ENCODE measurements at places on chromosomes 5 and 9.
A peak's percentile ranks its signal among the peaks of the same experiment; 100 is the strongest.

GRCh38 chr5:172939071-172939470 is 20.2 kb upstream of the RPL26L1 start:
- peak; percentile 38 for DNase-seq

DNA sequence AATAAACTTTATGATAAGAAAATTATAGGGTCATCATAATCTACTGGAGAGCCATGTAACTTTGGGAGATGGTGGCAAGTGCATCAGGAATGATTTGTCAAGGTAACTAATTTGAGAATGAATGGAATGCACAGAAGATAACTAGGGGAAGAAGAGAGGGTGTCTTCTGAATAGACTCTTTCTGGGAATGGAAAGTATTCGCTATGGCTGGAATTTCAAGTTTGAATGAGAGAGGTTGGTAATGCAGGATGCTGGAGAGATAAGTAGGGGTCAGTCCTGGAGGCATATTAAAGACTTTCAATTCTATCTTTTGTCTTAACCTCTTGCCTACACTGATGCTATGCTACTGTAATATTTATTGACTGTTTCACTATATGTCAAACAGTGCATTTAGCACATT is 714.2 kb downstream of the CETN3 start:
- DNase-seq: no peak

DNA sequence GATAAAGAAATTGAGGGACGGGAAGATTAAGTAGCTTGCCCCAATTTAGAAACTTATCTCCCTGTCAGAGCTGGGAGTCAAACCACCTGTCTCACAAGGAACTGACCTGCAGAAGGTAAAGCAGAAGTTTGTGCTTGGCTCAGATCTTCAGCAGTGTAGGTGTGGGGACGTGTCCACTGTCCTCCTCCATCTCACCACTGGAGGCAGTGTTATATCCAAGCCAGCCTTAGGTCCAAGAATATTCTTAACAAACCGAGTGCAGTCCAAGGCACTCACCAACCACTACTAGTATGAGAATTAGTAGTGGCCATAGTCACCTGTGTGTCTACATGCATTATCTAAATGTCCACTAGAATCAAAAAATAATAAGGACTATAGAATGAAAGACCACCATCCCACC is 86.3 kb upstream of the IRX1 start:
- DNase-seq: no peak

- no peak for DNase-seq
Measured at GRCh38 chr5:34685485-34686165, 29.5 kb downstream of the RAI14 start.

- no peak for DNase-seq
Measured at GRCh38 chr5:15300141-15300540, 199.8 kb upstream of the FBXL7 start.

DNA sequence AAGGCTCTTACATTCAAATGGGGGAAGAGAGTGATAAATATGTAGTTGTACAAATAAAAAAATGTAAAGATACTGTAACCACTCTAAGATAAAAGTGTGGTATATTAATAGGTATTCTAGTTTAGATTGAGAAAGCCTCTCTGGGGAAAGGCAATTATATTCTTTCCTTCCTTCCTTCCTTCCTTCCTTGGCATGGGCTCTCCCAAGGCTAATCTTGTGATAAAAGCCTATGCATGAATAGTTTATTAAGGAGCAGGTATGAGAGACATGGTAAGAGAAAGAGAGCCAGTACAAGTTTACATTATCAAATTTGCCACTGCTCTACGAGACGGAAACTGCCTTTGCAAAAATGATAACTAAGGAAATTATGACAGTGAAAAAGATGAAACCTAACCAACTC is 588.8 kb downstream of the PRELID2 start:
- DNase-seq: no peak

GRCh38 chr5:604391-604831 is 7.7 kb upstream of the CEP72 start:
- DNase-seq: no peak

DNA sequence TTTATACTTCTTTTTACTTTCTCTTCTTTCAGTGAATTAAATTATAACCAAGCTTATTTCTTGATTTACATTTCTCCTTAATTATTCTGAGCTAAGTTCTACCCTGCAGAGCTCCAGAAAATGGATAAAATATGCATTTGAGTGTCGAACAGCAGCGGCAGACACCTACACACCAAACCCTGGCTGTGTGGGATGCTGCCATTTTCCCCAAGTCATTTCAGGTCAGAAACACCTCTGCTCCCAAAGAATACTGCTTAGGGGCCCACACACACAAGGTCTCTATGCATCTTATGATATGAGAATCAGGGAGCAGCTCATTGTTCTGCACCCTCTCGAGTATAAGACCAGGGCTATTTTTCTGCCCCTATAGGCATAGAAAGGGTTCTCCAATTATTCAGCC is 122.3 kb downstream of the CMYA5 start:
- no peak for DNase-seq

DNA sequence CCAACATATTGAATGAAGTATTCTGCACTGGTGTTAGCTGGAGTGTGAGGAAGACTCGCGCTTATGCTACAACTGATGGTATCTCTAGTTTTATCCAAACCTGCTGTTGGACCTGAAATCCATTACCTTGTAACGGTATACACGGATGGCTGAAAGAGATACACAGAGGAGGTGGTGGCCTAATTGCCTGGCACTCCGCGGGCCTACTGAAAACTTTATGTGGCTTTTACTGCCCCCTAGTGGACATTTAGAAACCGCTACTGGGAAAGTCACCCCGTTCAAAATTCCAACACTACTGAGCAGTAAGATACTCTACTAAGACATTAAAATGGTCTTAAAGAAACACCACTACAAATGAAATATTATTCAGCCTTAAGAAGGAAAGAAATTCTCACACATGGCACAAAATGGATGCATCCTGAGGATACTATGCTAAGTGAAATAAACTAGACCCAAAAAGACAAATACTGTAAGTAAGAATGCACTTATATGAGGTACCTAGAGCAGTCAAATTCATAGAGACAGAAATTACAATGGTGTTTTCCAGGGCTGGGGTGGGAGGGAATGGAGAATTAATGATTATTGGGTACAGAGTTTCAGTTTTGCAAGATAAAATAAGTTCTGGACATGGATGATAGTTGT is 100.4 kb downstream of the TTLL11 start:
- peak; percentile 76 for DNase-seq

GRCh38 chr9:117963493-117964090 is 259.4 kb downstream of the TLR4 start:
- no peak for DNase-seq

DNA sequence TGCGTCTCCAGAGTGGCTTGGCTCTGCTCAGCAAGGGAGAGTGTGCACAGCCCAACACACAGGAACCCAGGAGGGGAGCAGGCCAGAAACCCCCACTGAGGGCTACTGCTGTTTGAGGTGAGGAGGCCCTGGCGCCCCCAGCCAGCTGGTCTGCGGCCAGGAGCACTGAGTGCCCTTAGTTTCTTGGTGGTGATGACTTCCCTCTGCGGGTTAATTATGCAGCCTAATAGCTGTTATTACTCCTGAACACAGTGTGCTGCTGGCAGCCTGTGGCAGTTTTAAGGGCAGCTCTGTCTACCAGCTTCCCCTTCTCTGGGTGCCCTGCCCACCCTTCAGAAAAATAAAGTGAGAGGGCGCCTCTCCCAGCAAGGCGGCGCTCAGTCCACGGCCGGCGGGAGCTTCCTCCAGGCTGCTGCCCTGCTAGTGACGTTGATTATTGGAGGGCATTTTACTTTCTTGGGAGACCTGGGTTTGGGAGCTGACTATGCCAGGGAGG is 19.2 kb downstream of the GADD45G start:
- DNase-seq: no peak

GRCh38 chr5:161847941-161848391 is at the start of gene GABRA1:
Gene GABRA1, plus strand, starts transcription at chr5:161848120. Its CDS starts 2,691 bp downstream, at chr5:161850811.
- DNase-seq: no peak

DNA sequence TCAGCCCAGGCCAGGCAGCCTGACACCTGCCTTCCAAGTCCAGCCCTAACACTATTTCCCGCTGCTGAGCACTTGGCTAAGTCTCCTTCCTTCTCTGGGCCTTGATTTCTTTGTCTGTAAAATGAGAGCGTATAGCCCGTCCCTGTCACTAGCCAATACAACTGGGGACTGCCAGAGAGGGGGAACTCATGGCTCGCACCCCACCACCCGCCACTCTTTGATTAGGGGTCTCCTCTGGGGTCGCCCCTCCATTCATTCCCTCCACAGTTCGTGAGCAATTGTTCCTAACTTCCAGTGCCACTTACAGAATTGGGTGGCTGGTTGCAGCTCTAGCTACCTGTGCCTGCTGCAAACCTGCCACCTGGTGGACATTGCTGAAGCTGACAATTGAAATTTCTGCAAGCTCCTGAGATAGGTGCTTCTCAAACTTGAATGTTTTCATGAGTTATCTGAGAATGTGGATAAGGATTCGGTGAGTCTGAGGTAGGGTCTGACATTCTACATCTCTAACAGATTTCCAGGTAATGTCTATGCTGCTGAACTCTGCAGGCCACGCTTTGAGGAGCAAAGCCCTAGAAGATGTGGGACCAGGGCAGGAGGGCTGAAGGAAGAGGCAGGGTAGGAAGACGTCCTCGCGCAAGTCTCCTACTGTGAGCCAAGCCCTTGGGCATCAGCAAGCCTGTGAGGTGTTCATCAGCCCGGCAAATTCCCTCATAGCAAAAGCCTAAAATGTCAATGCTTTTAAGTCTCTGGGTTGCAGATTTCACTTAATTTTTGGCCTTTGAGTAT is 13.3 kb upstream of the RECK start:
- DNase-seq: peak; percentile 62

DNA sequence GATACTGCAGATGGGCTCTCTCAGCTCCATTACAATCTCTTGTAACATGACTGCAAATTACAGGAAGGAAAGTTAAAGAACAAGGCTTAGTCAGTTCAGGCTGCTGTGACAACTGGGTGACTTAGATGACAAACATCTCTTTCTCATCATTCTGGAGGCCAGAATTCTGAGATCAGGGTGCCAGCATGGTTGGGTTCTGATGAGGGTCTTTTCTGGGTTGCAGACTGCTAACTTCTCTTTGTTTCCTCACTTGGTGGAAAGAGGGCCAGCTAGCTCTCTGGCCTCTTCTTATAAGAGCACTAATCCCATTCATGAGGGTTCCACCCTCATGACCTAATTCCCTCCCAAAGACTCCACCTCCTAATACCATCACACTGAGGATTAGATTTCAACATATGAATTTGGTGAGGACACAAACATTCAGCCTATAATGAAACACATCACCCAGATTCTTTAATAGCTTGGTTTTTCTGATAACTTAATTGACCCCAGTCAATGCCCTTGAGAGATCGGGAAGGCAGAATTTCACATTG is 73.6 kb upstream of the MAMDC2 start:
- DNase-seq: no peak

- no peak for DNase-seq
Measured at GRCh38 chr9:108085294-108085693, 595.7 kb upstream of the KLF4 start.

DNA sequence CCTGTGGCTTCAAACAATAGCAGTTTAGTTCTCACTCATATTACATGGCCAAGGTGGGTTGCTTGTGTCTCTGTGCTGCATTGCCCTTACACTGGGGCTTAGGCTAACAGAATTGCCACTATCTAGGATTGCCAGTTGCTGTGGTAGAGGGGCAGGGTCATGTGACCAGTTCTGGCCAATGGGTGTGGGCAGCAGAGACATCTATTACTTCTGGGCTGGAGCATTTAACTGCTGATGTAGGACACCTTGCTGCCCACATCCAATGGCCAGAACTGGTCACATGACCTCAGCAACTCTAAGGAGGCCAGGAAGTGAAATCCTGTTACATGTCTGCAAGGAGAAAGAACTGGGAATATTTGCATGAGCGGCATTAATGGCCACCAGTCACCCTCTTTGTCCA is 199.3 kb downstream of the C9orf152 start:
- no peak for DNase-seq

DNA sequence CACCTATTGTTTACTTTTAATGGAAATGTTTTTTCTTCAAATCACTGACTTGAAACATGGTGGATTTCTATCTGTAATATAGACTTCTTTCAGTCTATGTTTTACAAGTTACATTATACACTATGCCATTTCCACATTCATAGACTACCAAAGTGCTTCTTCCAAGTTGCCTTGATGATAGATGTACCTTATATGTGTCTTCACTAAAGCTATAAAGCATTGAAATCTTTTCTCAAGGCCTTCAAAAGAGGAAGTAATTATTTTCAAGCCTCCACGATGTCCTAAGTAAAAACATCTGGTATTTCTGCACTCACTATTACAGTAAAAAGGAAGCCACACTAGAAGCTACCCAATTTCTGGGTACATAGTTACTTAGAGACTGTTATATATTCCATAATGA is 113.3 kb downstream of the FGF10 start:
- no peak for DNase-seq

DNA sequence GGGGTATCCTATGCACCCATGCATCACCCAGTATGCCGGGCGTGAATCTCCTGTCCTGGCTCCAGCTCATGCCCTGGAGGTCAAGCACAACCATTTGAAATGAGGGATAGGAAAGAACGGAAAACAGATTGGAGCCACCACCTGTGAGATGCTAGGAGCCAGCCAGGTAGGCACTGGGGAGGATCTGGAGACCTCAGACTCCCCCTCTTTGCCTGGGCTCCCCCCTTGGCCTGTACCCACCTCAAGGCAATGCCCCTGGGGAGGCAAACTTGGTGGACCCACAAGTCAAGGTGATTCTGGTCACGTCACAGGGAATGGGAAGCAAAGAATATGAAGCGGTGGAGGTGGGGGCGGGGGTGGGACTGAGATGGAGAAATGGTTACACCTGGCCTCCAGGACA is 92.6 kb downstream of the PAX5 start:
- no peak for DNase-seq

GRCh38 chr5:16931334-16932110 is 4.6 kb downstream of the MYO10 start:
- DNase-seq: no peak

- no peak for DNase-seq
Measured at GRCh38 chr9:126262738-126263137, 63.9 kb upstream of the MVB12B start.

DNA sequence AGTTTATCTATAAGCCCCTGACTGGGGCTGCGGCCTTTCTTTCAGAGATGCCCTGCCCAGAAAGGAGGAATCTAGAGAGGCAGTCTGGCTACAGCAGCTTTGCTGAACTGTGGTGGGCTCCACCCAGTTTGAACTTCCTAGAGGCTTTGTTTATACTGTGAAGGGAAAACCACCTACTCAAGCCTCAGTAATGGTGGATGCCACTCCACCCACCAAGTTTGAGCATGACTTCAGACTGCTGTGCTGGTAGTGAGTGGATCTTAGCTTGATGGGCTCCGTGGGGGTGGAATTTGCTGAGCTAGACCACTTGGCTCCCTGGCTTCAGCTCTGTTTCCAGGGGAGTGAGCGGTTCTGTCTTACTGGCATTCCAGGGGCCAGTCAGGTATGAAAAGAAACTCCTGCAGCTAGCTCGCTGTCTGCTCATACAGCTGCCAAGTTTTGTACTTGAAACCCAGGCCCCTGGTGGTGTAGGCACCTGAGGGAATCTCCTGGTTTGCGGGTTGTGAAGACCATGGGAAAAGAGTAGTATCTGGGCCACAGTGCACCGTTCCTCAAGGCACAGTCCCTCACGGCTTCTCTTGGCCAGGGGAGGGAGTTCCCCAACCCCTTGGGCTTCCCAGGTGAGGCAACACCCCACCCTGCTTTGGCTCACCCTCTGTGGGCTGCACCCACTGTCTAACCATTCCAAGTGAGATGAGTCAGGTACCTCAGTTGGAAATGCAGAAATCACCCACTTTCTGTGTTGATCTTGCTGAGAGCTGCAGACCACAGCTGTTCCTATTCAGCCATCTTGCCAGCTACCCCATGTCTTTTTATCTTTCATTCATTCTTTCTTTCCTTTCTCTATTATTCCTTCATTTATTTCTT is 211.8 kb upstream of the C9orf72 start:
- no peak for DNase-seq

Measured in SW480 (cell line).